Activated T-helper 9 cell treated with anti-CD3 and anti-CD28 coated beads, Interleukin-2, amount 50 U/mL, for 16 hours (primary cell): ENCODE measurements at places on chromosomes 3 and 15.

DNA sequence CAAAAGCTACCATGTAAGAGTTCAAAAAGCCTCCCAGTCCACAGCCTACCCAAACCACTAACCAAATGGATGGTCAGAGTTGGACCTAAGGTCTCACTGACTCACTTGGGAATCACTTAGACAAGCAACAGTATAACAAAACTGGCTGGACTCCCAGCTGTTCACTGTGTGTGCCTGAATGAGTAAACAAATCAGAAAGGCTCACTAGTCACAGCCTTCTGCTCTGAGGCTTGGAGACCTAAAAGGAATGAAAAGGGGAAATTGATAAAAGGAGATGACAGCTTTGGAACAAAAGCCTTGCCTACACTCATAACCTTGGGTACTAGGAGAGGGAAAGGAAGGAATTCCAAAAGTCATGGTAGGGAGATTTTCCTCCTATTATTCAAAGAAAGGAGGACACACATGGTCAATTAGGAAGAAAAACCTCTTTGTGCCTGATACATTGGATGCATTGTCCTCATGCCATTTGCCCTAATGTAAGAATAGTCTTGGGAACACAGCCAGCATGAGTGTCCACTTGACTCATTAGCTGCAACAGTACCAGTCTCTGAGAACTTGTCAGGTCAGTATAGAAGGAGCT is 92.3 kb downstream of the FRMD5 start:
- no peak for DNase-seq

DNA sequence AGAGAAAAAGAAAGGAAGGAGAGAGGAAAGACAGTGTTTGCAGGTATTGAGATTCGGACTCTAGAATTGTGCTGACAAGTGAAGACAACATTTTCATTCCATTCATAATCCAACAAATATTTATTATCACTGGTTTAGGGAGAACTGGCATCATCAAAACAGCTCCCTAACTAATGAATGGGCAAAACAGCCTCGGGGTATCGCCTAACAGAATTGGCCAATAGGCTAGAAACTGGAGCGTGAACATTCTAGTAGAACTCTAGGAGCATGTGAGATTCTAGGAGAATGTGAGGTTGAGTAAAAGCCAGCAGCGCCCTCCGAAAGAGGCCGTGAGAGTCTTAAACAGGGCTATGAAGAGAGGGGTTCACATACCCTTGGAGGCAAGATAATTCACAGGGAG is 221.8 kb upstream of the WNT5A start:
- no peak for DNase-seq

GRCh38 chr3:136021803-136022202 is 56.3 kb downstream of the PPP2R3A start:
- DNase-seq, result no peak

DNA sequence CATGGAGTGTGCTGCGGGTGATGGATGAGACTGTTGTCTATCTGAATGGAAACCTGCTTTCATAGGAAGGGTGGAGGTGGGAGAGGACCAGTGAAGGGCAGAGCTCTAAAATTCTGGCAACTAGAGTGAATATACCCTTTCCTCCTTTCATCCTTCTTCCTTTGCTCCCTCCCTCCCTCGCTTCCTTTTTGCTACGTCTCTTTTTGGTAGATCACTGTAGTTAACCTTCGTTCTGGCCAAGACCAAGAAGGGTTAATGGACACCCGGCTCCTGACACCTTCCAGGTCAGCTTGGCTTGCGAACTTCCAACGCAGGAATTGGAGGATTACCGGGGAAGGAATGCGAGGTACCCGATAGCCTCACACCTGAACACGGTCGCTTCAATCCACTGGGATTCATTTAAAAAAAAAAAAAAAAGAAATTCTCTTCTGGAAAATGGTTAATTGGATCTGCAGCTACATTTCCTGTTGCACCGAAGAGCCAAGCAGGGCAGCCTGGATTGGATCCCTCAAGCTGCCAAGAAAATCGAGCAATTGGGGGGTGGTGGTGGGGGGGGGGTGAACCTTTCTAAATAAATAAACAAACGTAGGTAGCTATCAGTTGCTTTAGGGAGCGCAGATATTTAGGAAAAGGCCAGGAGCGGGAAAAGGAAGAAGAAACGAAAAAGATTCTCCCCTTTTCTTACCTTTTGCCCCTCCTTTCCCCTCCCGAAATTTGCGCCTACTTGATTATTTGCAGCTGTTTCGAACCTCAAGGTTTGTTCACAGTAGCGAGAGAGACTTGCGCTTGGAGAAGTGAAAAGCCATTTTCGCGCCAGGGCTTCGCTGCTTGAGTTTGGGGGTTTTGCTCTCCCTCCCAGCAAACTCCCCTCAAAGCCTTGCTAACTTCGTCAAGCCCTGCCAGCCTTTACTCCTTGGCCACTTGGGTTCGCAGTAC is 9.5 kb upstream of the NR2F2 start:
- DNase-seq, result no peak

GRCh38 chr15:61106044-61106834 is 122.9 kb downstream of the RORA start:
- DNase-seq, result no peak

DNA sequence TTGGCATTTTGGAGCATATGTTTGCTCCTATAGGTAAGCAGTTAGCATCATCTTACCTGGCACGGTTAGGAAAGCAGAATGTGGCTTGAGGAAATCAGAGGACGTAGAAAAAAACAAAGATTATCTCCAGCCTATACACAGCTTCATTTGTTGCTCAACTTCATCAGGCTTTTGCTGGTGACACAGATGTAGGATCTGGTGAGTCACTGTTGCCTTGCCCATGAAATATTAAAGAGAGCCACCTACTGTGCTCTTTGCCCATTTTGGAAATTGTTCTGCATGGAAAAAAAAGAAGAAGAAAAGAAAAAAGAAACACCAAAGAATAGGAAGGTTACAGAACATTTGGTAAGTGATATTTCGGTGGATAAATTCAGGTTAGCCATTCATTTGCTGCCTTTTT is 3.8 kb downstream of the IL1RAP start:
- DNase-seq, result no peak

- no peak for DNase-seq
Observed at GRCh38 chr3:40502034-40502433, 3.8 kb upstream of the ZNF620 start.

DNA sequence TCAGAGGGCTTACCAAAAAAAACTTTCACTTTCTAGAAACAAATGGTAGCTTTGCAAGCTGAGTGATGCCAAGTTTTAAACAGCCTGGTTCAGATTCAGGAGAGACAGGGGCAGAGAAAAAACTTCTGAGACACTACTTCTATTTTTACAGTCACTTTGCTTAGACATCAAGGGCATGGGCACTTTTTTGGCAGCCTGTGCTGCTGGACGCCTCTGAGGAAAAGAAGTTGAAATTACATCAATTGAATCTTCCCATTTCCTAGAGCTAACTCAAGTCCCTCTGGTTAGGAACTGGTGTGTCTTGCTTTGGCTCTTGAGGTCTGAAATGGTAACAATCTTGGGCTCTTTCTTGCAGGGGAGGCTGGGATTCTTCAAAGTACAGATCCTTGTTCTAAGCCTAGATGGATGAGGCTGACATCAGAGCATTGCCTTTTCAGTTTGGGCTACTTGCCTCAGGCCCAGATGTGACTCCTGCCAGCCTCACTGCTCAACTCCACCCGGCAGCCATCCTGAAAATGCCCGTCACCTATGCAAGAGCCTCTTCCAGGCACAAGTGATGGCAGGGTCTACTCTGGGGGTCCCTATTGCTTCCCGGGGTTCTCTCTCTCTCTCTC is 357.5 kb downstream of the FOXP1 start:
- DNase-seq, result no peak

GRCh38 chr3:78338405-78338804 is 1298.5 kb downstream of the ROBO2 start:
- DNase-seq, result no peak

DNA sequence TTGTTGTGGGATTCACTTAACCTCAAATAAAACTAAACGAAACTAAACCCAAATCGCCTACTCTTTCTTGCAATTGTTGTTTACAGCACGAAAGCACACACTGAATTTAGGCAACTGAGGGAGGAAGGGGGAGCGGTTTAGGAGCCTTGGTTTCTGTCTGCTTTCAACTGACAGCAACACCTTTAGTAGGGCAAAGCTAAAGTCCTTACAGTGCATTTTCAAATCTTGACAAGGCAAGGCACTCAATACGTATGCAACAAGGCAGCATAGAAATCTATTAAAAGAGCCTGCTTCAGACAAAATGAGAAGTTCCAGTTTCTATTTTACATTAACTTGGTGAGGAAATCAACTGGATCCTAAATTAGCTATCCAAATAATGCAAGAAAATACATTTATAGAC is 174.6 kb downstream of the CHST2 start:
- DNase-seq, result no peak

DNA sequence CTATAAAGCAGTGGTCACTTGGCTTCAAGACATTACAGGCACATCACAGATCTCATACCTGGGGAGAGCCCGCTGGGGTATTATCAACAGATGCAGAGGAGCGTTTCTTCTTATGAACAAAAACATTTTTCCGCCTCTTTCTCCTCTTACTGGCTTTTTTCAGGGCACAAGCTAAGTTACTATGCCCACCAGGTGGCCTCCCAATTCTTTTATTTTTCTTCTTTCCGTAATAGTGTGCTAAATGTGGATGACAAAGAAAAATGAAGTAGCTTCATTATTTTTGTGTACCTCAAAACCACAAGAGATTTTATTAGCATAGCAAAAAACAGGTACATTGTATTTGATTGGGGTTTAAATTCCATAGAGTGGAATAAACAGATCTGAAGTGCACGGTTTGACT is 10.1 kb upstream of the STIMATE start:
- no peak for DNase-seq

GRCh38 chr3:127395663-127396355 is 108.0 kb upstream of the PRR20G start:
- DNase-seq, result no peak
